MCF 10A (cell line): ENCODE measurements at places on chromosomes 11 and 22.

DNA sequence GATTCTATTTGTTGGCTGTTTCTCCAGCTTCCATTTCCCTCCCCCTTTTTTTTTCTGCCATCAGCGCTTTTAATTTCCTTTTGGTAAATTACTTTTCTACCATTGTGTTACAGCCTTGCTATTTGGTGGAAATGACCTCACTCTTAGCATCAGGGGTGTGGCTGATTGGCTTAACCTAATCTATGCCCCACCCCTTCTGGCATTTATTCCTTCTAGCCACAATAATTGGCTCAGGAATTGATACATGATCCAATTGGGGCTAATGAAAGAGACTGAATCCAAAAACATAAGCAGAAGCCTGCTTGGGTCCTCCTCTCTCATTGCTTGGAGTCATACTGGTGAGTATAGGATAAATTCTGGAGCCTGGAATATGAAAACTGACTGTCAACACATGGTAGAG lies 402.4 kb upstream of the LRRC4C start:
- no peak for DNase-seq

DNA sequence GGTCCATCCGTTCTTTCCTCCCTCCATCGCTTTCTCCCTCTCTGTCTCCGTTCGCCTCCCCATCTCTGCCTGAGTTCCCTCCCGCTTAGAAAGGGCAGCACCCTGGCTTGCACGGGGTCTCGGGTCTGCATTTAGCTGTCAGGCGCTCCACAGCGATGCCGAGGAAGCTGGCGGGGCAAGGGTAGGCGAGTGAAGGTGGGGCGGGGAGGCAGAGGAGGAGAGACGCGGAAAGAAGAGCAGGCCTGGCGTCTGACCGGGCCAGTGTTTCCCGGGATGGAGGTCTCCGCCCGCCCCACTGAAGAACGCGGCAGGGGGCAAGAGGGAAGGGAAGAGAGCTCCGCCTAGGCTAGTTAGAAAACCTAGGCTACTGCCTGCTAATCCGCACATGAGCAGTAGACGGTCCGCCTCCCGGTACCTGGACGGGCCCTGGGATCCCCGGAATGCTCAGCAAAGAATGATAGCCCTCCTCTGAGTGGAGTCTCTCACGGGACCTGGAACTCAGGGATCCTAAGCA lies 3922.5 kb upstream of the OR11H1 start:
- no peak for DNase-seq

DNA sequence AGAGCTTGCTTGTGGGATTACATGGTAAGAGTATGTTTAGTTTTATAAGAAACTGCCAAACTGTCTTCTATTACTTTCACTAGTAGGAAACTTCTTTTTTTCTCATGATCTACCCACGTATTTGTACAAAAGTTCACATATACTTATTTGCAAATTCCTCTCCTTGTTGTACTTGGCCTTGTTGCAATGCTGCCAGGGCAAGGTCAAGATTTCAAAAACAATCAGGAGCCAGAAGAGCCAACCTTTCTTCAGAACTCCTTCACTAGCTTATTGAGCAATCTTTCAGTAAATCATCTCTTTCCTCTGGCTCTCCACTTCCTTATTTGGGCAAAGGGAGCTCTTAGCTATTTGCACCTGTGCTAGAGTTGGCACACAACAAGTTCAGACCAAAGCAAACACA lies 9.7 kb downstream of the SRSF8 start:
- DNase-seq: peak; percentile 94

- no peak for DNase-seq
These were observed 41.4 kb downstream of the MUC2 start for GRCh38 chr11:1116104-1116503.

- DNase-seq: no peak
These were observed 608 bp downstream of the TMPRSS13 start for GRCh38 chr11:117928446-117929141.

DNA sequence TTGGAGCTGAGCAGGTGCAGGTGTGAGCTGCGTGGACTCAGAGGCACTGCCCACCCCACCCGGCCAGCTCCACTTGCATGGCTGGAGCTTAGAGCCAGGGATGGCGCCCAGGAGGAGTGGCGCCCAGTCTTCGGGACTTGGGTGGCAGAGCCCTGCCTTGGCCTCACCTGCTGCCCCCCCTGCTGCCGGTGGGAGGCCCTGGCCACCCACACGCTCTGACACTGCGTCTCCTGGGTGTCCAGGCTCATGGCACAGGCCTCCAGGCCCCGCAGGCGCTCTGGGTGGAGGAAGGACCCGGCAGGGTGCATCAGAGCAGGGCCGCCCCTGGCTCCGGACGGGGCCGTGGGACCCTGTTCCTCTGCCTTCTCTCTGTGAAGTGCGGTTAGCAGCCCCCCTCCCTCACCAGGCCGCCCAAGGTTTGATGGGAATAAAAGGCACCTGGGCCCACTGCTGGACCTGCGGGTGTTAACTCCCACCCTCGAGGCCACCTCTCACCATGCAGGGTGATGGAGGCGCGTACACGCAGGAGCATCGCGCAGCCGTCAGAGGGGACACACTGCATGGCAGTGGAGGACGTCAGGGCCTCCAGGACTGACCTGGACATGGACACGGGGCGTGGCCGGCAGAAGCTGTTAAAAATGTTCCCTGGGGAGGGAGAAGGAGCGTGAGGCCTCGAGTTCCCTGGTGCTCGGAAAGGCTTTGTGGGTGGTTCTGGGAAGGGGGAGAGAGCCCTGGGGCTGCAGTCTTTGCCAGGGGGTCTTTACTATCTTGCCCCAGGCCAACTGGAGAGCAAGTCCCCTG lies 11.8 kb downstream of the IL17REL start:
- DNase-seq: no peak

DNA sequence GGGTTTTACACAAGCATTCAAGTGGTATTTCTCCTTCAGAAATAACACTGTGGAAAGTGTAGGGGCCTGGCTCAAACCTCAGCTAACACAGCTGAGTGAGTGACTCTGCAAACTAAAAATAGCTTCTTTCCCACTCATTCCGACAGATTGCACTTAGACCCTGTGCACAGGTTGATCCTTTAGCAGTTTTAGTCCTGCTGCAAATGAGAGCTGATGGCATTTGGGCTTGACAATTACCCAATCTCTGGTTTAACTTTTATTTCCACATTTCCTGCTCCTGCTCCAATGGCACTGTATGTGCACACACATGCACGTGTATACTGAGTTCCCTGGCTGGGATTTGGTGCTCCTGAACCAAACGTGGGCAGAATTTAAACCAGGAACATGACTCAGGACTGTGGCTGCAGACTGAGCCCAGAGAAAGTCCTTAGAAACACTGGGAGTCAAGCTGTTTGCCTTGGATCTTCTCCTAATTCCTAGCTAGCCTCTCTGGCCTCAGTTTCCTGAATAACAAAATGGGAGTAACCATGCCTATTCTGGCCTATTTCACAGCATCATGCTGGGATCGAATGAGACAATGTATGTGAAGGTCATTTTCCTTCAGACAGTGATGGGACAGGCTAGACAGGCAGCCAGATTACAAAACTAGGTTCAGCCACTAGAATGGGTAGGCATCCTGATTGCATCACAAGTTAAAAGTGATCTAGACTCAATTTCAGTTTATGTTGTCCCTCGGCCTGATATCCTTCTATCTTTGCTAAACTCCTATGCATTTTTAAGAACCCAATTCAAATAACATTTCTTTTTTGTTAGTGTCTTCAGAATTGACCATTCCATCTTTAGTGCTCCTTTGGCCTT lies 58.2 kb downstream of the SERGEF start:
- DNase-seq: no peak

DNA sequence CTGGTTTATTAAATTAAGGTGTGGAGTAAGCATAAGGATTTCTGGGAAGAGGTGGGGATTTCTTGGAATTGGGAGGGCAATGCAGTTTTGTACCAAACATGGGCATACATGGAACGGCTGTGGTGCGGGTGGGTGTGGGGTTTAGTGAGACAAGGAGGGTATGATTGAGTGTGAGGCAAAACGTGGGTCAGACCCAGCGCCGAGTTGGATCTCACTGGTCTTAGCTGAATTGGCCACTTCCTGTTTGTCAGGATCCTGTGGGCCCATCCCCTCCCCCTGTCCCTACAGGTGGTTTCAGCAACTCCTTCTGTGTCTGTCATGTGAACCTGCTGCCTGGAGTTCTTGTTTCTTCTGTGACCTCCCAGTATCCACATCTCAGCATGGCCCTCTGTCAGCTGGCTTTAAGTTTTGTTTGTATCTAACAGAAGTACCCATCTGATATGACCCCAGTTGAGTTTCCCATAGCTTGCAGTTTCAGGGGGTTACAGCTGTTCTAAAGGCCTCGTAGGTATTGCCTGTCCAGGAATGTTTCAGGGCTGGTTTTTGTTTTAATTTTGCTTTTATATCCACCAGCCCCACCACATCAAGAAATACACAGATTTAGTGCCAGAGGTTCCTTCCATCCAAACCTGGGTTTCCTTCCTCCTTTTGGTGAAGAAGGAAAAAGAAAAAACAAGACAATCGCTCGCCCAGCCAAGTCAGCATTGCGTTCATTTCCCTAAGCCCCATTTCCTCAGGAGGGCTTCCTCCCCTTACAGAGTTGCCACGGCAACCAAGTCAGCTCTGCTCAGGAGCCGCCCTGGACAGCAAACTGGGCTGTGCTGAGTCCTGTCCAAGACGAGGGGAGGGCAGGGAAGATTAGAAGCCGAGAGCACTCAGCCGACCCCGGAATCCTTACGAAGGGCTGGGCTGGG lies 6.0 kb downstream of the APOL1 start:
- no peak for DNase-seq

DNA sequence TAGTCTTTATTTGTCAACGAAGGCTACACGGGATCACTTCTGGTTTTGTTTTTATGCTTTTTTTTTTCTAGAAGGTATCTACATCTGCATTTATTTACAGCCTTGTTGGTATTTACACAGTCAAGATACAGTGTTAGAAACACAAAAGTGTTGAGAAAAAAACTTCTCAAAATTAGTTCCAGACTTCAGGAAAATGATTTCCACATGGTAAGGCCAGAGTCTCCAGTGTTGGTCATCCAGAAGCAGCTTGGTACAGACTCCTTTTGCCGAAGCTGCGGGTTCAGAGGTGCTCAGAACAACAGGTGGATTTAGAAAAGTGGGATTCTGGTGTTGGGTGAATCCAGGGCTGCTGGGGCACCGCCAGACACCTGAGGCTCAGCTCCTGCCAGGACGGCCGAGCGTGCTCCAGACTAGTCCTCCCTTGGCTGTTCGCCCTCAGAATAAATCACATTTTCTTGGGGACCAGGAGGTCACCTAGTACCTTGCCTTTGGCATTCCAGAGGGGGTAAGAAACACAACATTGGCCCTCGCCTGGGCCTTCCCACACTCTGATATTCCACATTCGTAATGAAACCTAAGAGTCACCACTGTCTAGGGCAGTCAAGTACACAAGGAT lies 78.7 kb upstream of the NARS2 start:
- no peak for DNase-seq

DNA sequence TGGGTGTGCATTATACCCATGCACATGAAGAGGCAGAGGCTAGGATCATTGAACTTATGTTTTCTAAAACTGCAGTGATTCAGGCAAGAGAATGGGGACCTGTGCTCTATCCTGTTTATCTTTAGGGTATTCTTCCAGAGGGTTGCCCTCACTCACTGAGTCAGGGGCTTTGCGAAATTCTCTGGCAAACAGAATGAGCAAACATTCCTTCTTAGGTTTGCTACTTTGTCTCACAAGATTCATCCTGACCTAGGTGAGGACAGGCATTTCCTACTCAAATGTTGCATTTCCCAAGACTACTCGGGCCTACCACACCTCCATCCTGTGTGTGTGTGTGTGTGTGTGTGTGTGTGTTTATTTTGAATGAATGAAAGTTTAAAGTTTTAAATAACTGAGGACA lies 2.7 kb upstream of the EIF3M start:
- peak; percentile 55 for DNase-seq

DNA sequence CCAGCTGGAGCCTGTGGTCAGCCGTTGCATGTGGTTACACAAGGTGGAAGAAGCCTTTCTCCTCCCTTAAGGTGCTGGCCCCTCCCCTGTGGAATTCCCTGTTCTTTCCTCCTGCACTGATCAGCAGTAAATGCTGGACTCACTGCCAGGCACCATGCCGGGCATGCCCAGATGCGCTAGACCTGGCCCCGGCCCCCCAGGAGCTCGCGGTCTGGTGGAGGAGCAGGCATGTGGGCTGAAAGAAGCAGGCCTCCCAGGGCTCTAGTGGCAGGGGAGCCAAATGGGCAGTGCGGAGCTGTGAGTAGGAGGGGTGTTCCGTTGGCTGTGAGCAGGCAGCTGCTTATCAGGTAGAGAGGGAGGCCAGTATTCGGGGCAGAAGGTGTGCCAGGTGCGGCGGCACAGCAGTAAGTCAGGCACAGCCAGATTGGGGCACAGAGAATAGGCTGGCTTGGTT lies 10.2 kb downstream of the DGKZ start:
- peak; percentile 79 for DNase-seq

DNA sequence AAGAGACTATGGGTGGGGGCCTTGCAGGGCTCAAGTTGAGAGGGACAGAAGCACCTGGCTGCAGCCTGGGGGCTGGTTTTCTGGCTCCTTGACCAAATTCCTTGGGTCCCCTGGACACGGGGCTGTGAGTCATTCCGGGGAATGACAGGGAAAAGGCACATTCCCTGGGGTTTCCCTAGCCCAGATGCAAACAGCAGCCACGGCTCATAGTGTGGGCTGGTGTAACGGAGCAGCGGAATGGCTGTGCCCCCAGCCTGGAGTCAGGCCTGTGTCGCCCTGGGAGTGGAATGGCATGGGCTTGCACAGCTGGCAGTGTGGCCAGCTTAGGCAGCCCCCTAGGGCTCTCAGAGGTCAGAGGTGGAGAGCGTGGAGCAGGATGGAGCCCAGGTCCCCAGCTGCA lies 77.6 kb upstream of the KCNQ1OT1 start:
- DNase-seq: peak; percentile 73

DNA sequence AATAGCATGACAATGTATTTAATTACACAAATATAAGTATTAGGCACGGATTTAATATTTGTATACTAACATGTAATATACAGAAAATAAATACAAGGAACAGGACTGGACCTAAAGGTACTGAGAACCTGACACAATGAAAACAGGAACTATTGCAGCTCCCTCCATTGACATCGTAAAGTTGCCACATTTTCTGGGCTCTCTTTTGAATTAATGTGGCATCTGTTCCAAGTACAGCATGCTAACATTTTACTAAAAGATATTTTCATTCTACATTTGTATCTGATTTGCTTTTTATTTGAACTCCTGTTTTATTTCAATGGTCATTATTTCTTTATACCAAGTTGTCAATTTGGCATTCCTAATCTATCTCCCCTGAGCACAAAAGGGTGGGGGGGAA lies 15.3 kb downstream of the PHF21A start:
- no peak for DNase-seq

GRCh38 chr11:73971175-73971719 lies 11.4 kb downstream of the UCP2 start:
- DNase-seq: no peak

GRCh38 chr11:45450189-45450588 lies 164.0 kb upstream of the SYT13 start:
- peak; percentile 39 for DNase-seq
